Calu3 (cell line): ENCODE measurements at places on chromosomes 11 and 22. TPM values are rescaled to one million over a fixed set of nuclear protein-coding genes. Genes with fewer than 3 reads are reported as not detected.

- no peak overlapping the region for H3K27ac ChIP-seq
- no peak for DNase-seq
- no peak overlapping the region for H3K4me3 ChIP-seq
Measured at GRCh38 chr11:121844016-121844415, 272.0 kb downstream of the BLID start.

The PRRG4 gene
- total RNA-seq: 22.9 and 23.9 TPM in 2 replicates

The MMP12 gene
- not detected in 2 replicates for total RNA-seq

GRCh38 chr11:18063125-18063524 is 17.1 kb upstream of the TPH1 start:
- H3K4me1 ChIP-seq: no peaks in the 10 kb centered on the region
- no peaks in the 10 kb centered on the region for H3K36me3 ChIP-seq
- DNase-seq: no peak
- no peaks in the 10 kb centered on the region for H3K27me3 ChIP-seq
- no peak overlapping the region for H3K27ac ChIP-seq
- H3K4me3 ChIP-seq: no peak overlapping the region

DNA sequence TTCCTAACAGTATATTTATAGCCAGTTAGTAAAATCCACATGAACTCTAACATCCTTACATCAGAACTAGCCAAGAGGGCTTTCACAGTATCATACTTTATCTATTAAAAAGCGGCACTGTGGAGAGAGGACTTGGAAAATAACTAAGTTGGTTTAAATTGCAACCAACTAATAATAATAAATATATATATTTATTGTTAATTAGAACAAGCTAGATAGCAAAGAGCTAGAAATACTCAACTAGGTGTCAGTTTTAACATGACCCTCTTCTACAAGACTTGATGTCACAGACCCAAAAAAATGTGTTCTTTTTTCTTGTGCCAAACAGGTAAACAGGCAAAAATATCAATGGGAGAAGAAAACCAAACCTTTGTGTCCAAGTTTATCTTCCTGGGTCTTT is at the start of gene OR2D3:
OR2D3 (plus strand) TSS at position 301 of the 400 bp plus-strand sequence; CDS start at position 301, 0 bp downstream.
- H3K4me1 ChIP-seq: no peaks in the 10 kb centered on the region
- no peak within 1 kb of the TSS for H3K27ac ChIP-seq
- H3K4me3 ChIP-seq: no peak within 1 kb of the TSS
- DNase-seq: no peak
- H3K36me3 ChIP-seq: no peaks in the 10 kb centered on the region
- H3K27me3 ChIP-seq: peaks cover 15% of the 10 kb centered on the region

DNA sequence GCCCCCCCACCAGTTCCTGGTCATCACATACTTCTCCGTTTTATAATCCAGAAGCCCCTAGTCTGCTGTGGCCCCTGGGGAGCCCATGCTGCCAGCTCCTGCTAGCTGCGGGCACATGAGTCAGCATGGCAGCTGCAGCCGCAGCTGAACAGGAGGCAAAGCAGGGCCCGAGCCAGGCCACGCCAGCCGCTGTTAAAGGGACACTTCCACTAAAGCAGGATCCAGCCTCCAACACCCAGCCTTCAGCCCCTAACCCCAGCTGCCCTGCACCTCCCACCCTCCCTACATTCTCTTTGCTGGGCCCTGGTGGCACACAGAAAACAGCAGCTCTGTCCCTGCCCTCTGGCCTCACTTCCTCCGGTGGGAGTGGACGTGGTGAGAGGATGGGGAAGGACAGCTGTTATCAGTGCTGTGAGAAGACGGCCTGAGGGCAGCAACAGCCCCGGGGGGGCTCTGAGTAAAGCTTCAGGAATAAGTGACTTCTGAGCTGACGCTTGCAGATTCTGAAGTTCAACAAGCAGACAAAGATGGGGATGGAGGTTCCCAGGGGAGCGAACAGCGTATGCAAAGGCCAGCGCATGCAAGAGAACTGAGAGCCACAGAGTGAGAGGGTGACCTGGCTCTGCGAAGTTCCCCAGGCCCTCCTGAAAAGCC is 688 bp upstream of the LRRC74B start:
- no peaks in the 10 kb centered on the region for H3K27me3 ChIP-seq
- peak; percentile 39 for DNase-seq
- peaks cover 9% of the 10 kb centered on the region for H3K36me3 ChIP-seq

- no peak for DNase-seq
- no peaks in the 10 kb centered on the region for H3K27me3 ChIP-seq
- H3K4me3 ChIP-seq: no peak overlapping the region
Measured at GRCh38 chr11:88208745-88209144, 33.5 kb upstream of the RAB38 start.

The PHOX2A gene
- not detected in 2 replicates for total RNA-seq

DNA sequence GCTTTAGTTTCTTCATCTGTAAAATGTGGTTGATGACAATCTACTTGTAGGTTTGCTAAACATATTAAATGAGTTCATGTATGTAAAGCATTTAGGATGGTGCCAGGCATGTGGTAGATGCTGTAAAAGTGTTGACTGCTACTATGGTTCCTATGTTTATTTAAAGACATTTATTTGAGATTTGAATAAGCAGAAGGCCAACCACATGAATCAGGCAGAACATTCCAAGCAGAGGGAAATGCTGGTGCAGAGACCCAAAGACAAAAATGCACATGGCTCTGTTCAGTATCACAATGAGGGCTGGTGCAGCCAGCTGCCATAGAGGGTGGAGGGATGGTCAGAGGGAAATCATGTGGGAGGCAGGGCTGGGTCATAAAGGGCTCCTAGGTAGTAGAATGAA is 156.2 kb upstream of the PDGFD start:
- no peaks in the 10 kb centered on the region for H3K4me1 ChIP-seq
- H3K27me3 ChIP-seq: no peaks in the 10 kb centered on the region
- no peak for DNase-seq
- H3K36me3 ChIP-seq: no peaks in the 10 kb centered on the region

The MB gene
- 0.37 TPM in 1 of 2 replicates, not detected in the other for total RNA-seq

GRCh38 chr11:102914238-102915043 is 39.7 kb upstream of the MMP12 start:
- no peak overlapping the region for H3K4me3 ChIP-seq
- peaks cover 28% of the 10 kb centered on the region for H3K27me3 ChIP-seq
- no peak overlapping the region for H3K27ac ChIP-seq
- peak; percentile 27 for DNase-seq

DNA sequence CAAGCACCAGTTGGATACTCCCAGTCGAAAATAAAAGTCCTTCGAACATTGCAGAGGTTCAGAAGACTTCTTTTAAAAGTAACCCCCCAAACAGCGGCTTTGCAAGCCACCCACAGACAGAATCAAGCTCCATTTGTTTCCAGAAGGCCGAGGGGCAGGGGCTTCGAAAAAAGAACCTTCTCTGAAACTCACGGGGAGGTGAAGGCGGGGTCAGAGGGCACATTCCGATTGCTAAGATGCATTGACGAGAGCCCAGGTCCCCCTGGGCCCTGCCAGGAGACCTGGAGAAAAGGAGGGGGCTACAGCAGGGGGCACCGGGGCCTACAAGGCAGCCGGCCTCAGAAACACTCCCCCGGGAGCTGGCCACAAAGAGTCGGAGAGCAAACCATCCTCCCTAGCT is 306.8 kb downstream of the MN1 start:
- H3K4me3 ChIP-seq: no peak overlapping the region
- no peaks in the 10 kb centered on the region for H3K36me3 ChIP-seq
- H3K27me3 ChIP-seq: no peaks in the 10 kb centered on the region
- DNase-seq: no peak
- peaks cover 5% of the 10 kb centered on the region for H3K4me1 ChIP-seq

GRCh38 chr11:17639781-17640180 is 79.6 kb upstream of the MYOD1 start:
- H3K4me1 ChIP-seq: no peaks in the 10 kb centered on the region
- H3K27me3 ChIP-seq: peaks cover 43% of the 10 kb centered on the region
- H3K36me3 ChIP-seq: no peaks in the 10 kb centered on the region
- DNase-seq: no peak
- no peak overlapping the region for H3K27ac ChIP-seq

The CADM1 gene
- total RNA-seq: 0.32 and 0.68 TPM in 2 replicates

The VPS37C gene
- total RNA-seq: 22.7 TPM in 2 replicates

DNA sequence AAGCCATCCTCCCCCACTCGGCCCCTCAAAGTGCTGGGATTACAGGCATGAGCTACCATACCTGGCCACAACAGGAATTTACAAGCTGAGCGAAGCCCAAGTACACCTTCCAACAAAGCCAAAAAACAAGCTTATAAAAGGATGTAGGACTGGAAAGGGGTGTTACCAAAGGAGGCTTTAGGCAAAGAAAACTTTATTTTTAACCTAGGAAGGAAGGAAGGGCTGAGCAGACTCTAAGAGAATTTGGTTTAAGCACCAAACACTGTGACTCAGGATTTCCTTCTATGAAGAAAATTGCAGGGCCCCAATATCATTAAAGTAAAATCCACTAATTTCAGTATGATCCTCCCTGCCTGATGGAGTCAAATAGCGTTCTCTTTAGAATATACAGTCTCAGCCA is 12.1 kb downstream of the DENND5A start:
- H3K4me1 ChIP-seq: no peaks in the 10 kb centered on the region
- no peak overlapping the region for H3K4me3 ChIP-seq

DNA sequence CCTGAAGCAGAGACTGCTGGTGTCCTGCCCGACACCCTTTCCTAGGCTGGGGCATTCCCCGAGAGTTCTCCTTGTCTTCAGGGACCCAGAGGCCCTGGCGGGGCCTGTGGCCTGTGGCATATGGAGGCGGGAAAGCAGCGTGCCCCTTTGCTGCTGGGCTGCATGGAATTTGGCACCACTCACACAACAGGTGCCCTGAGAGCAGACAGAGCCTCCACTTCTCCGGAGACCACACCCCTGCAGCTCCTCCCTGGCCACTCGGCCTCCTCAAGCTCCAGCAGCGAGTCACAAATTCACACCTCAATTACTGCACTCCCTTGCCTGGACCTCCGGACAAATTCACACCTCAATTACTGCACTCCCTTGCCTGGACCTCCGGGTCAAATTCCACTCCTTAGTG is 1375.2 kb downstream of the TBC1D22A start:
- H3K4me1 ChIP-seq: no peaks in the 10 kb centered on the region
- H3K4me3 ChIP-seq: no peak overlapping the region

The MYOD1 gene
- total RNA-seq: not detected in 2 replicates

The HOATZ gene
- not detected in 2 replicates for total RNA-seq

GRCh38 chr22:30280505-30280904 is 8.8 kb downstream of the CASTOR1 start:
- DNase-seq: no peak
- peaks cover 9% of the 10 kb centered on the region for H3K4me1 ChIP-seq
- no peaks in the 10 kb centered on the region for H3K27me3 ChIP-seq
- no peak overlapping the region for H3K4me3 ChIP-seq
- peaks cover 25% of the 10 kb centered on the region for H3K36me3 ChIP-seq

DNA sequence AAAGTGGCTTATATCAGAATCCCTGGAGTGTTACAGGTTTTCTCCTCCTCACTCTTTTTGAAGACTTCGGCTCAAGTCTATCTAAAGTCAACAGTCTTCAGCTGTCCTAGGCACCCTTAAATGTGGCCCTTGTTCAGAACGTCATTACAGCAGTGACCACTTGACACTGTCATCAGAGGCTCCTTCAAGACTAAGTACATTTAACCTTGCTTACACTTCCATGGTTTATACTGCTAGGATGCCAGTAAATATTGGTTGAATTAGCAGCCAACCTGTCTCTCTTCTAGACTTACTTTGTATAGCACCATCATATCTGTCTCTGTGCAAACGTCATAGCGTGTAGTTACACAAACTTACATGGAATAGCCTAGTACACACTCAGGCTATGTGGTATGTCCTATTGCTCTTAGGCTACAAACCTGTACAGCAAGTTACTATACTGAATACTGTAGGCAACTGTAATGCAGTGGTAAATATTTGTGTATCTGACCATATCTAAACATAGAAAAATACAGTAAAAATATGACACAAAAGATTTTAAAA is 13.3 kb upstream of the C11orf91 start:
- no peaks in the 10 kb centered on the region for H3K27me3 ChIP-seq
- H3K4me3 ChIP-seq: peak overlapping the region; percentile 19
- DNase-seq: no peak

The YAP1 gene
- total RNA-seq: 57.5 and 64.7 TPM in 2 replicates

- H3K27ac ChIP-seq: no peak overlapping the region
- no peak for DNase-seq
- H3K27me3 ChIP-seq: no peaks in the 10 kb centered on the region
- no peaks in the 10 kb centered on the region for H3K36me3 ChIP-seq
- no peak overlapping the region for H3K4me3 ChIP-seq
Measured at GRCh38 chr11:114340311-114341131, 44.3 kb downstream of the NNMT start.

The RAB36 gene
- 2.1 and 2.6 TPM in 2 replicates for total RNA-seq

DNA sequence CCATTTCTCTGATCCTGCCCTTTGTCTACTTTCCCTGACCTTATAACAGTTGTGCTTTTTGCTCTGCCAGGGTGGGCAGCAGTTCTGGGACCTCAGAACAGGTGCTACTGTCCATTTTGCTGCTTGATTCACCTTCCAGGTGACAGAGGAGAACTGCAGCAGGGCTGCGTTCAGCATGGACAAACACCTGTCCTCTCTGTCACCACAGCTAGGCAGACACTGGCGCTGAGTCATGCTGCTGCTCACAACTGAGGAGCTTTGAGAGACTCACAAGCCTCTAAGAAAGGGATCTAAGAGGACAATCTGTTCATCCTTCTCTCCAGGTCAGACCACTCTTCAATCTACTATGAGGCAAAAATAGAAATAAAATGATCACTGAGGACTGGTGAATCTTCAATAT is 1144.5 kb upstream of the CCDC90B start:
- H3K27ac ChIP-seq: no peak overlapping the region
- no peaks in the 10 kb centered on the region for H3K4me1 ChIP-seq
- peak; percentile 2 for DNase-seq
- H3K36me3 ChIP-seq: no peaks in the 10 kb centered on the region

The PRDM11 gene
- total RNA-seq: 8.1 and 11.5 TPM in 2 replicates

GRCh38 chr11:63180536-63180935 is 36.5 kb upstream of the SLC22A24 start:
- H3K4me3 ChIP-seq: no peak overlapping the region
- H3K27ac ChIP-seq: no peak overlapping the region
- H3K27me3 ChIP-seq: peaks cover 40% of the 10 kb centered on the region

- no peaks in the 10 kb centered on the region for H3K4me1 ChIP-seq
- no peak for DNase-seq
- peaks cover 17% of the 10 kb centered on the region for H3K36me3 ChIP-seq
- H3K27ac ChIP-seq: no peak overlapping the region
Measured at GRCh38 chr11:45142241-45143055, 4.0 kb upstream of the PRDM11 start.

The MRGPRE gene
- total RNA-seq: not detected in 2 replicates

GRCh38 chr22:49951986-49952896 is 8.3 kb upstream of the PIM3 start:
- H3K4me3 ChIP-seq: peak overlapping the region; percentile 58
- peak overlapping the region; percentile 93 for H3K27ac ChIP-seq
- H3K4me1 ChIP-seq: peaks cover 13% of the 10 kb centered on the region

GRCh38 chr11:123755344-123755743 is 1.0 kb upstream of the OR6X1 start:
- peaks cover 29% of the 10 kb centered on the region for H3K27me3 ChIP-seq
- H3K36me3 ChIP-seq: no peaks in the 10 kb centered on the region
- no peak for DNase-seq
